ENCODE measurements at places on chromosomes 7 and 10.

GRCh38 chr10:121069061-121069850, 218.1 kb downstream of the WDR11 start:
- no peak for DNase-seq

- no peak for DNase-seq
Observed at GRCh38 chr7:1819259-1819841, 149.3 kb downstream of the ELFN1 start.

DNA sequence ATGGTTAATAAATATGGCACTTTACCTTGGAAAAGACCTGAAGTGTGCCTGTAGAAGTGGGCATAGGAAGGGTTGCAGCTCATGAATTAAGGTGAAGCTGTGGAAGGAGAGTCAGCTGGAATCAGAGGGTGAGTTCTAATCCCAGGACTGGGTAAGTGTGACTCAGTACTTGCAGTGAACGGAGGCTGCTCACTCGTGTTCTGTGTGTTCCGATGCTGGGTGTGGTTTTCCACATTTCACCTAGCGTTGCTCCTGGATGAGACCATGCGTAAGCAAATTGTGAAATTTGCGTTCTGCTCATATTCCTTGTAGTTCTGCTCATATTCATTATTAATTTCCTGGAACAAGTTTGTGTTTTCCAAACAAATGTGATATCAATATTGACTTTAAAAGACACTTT, 22.4 kb upstream of the TMEM236 start:
- DNase-seq: no peak

DNA sequence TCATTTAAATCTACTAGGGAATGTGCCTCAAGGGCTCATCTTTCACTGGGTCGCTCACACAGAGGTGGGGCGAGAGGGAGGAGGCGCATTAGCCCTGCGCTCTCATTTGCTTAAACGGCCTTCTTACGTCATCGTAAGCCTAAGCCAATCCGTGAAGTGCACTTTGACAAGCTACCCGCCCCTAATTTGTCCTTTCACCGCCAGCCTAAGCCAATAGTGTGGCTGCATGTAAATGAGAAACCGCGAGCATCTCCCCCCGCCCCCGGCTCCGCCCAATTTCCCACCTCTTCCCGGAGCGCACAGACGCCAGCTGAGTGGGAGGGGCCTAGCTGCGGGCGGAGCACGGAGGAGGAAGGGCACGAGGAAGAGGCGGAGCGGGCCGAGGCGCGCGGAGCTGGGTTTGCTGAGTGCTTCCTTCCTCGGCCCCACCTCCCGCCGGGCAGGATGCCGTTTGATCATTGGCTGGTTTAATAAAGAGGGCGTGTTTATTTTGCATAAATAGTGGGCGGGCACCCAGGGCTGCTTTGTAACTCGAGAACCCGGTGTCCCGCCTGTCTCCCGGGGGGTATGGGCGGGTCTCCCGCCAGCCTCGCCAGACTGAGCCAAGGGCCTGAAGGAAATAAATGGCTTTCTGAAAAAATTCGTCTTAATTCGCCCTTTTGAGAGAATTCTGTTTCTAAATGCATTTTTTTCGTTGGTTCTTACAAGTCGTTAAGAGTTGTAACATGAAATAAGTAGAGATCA, 289.6 kb upstream of the NFE2L3 start:
- DNase-seq: peak; percentile 99

DNA sequence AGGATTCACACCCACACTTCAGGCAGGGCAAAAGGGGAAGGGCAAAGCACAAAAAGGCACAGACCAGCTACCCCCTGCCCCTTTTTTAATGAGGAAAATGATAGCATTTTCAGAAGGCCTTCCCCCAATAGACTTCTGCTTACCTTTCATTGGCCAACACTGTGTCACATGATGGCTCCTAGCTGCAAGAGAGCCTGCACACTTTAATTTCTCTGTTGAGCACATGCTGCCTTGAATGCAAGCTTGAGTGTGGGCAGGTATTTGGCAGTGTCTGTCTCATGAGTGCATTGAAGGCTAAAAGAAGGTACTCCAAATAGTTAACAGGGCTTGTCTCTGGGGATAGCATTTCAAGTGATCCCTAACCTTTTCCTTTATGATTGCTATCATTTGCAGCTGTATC, 175.4 kb upstream of the NFE2L3 start:
- no peak for DNase-seq

DNA sequence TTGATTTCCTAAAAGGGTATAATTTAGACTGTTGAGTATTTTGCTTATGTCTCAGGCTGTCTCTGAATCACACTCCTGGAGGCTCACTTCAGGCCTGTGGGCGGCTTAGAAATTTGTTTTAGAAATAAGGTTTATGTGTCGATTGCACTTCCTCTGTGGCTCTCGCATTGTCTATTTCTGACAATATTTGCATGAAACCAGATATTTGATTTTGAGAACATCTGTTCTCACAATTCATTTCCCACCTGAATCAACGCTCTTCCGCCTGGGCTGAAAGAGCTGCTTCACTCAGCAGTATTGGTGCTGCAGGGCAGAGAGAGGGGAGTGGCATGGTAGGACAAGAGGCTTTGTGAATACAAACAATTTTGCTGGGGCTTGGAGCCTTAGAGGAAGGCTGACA, 262.0 kb downstream of the ADRA2A start:
- no peak for DNase-seq

DNA sequence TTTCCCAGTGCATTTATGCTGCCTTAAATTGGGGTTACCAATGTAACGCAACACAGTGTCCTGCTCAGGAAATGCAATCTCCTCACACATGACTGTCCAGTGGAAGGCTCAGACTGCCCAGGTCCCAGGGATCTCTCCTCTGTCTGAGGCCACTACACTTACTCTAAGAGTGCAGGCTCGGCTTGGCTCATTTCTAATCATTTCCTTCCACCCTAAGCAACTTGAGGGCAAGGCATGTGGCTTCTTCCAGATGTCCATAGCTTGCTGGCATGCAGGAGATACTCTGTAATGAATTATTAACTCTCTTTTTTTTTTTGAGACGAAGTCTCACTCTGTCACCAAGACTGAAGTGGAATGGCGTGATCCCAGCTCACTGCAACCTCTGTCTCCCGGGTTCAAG, 23.7 kb downstream of the PLAC9 start:
- DNase-seq: no peak

- no peak for DNase-seq
Observed at GRCh38 chr10:98800263-98800662, 353.5 kb upstream of the HPS1 start.

DNA sequence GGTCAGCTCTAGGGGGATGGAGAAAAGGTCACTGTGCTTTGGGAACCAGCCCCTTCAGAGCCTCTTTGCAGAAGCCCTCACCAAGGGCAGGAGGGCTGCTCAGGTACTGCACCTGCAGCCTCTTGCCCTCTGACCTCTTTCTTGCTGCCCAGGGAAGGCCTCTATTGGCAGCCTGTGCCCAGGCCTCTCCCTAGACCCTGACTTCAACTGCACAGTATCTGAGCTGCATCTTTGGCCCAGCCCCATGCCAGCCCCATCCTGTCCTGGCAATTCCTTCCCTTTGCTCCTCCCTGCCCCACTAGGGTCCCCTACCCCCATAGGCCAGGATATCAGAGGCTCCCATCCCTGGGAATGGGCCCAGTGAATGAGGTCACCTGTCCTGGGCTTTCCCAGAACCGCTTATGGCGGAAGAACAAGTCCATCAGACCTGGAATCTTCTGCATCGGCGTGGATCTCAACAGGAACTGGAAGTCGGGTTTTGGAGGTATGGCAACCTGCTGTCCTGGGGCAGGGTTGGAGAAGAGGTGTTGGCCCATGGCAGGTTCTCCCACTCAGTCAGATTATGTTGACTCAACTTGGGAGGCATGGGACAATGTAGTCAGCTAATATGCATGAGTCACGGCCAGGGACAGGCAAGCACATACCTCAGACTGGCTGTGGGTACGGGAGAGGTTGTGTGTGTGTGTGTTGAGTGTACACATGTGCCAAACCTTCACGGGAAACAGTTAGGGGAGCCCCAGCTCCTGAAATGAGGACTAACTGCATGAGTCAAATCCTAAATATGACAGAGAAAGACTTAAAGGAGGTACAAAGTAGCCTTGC, 17.1 kb upstream of the CPA1 start:
- peak; percentile 99 for DNase-seq

GRCh38 chr10:110610308-110610774, 33.8 kb upstream of the RBM20 start:
- peak; percentile 47 for DNase-seq

- no peak for DNase-seq
Observed at GRCh38 chr7:101564778-101565211, 64.3 kb downstream of the MYL10 start.

GRCh38 chr10:83592337-83592935, 546.9 kb upstream of the GHITM start:
- no peak for DNase-seq

- DNase-seq: no peak
Observed at GRCh38 chr7:4486907-4487306, 195.2 kb upstream of the FOXK1 start.
